Activated CD4-positive, CD25-positive, alpha-beta regulatory T cell treated with anti-CD3 and anti-CD28 coated beads, Interleukin-2, amount 50 U/mL, for 72 hours (primary cell): ENCODE measurements at places on chromosomes 3 and 15.

- no peak for DNase-seq
Measured at GRCh38 chr3:32890420-32891276, 60.8 kb upstream of the CCR4 start.

- no peak for DNase-seq
Measured at GRCh38 chr3:105691633-105692032, 177.2 kb downstream of the CBLB start.

- no peak for DNase-seq
Measured at GRCh38 chr3:113606539-113607218, 74.3 kb downstream of the SIDT1 start.

DNA sequence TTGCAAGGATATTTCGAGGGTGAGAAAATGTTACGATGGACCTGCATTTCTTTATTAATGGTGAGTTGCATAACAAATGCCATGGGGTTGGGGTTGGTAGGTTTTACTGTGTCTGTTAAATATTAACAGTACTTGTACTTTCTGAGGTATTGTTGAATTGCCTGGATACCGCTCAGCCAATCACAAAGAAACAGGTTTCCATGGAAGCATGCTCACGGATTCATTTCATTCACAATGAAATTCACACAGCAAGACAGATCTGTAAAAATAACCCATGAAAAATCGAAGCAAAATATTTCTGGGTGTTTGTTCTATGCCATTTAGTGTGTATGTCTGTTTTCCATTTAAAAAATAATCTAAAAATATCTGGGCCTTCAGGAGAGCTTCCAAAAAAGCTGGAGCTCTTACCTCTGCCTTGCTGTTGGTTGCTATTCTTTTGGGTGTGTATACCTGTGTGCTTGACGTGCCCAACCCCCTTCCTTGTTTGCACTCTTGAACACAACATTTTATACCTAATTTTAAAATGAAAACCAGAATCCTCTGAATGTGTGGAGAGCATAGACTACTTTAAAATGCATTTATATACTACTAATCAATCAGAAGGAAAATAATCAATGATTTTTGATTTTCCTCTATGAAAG, 479.8 kb upstream of the TBL1XR1 start:
- DNase-seq: no peak

- no peak for DNase-seq
Measured at GRCh38 chr15:36803773-36804172, 224.3 kb downstream of the CDIN1 start.

GRCh38 chr15:77013776-77014131, 18.8 kb downstream of the PSTPIP1 start:
- peak; percentile 68 for DNase-seq

DNA sequence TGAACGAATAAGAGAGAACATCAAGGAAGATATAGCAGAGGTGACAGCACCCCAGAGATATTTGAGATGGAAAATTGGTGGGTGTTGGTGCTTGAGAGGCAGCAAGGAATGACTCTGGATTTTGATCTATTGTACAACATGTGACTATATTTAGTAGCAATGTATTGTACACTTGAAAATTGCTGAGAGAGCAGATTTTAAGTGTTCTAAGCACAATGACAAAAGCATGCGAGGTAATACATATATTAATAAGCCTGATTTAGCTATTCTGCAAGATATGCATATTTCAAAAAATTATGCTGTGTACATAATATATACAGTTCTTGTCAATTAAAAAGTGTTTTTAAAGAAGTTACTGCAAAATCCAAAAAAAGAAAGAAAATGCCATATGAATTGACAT, 194.3 kb downstream of the SLC9A9 start:
- no peak for DNase-seq

DNA sequence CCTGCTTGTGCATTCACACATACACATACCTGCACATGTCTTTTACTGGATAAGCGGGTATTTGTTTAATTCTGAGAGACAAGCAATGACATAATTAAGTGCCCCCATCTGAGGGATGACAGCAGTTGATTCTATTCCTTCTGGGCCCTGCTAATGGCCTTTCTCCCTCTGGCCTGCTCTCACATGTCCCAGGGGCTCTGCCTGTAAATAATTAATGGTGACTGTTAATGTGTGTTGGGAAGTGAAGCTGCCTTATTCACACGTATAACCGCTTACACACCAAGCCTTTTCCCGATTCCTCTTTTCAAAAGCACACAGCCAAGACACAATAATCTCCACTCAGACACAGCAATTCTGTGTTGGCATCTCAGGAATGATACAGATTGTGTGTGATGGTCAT, 47.8 kb downstream of the LRRK1 start:
- DNase-seq: no peak

- no peak for DNase-seq
Measured at GRCh38 chr15:96870580-96870979, 540.1 kb downstream of the NR2F2 start.

DNA sequence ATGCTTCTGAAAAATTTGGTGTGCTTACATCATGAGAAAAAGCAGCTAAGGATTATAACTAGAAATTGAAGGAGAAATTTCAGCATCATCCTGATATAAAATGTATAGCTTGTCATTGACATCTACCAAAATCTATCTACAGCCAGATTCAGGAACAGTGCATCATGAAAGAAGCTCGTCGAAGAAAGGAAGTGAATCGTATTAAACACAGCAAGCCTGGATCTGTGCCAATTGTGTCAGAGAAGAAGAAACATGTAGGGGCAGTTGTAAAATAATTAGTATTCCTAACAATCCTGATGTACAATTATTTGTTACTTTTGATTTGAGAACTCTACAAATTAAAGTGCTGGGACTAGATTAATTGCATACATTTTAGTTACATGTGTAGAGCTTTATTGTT, 37.2 kb downstream of the AP4E1 start:
- no peak for DNase-seq

DNA sequence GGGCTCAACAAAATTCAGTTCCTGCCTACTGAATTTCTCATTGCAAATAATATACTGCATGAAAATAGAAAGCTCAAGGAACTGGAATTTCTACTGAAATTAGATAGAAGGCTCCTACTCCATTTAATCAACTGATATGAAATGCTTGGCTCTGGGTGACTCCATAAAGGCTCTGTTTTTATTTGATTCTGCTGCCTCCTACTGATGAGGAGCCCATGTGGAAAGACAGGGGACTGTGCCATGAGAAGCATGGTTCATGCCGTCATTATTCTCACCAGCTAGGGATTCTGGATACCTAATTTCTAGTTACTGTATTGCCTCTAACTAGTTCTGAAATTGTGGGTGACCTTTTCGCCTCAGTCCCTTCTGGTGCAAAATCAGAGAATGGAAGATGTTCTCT, 366.2 kb upstream of the DPH6 start:
- no peak for DNase-seq

DNA sequence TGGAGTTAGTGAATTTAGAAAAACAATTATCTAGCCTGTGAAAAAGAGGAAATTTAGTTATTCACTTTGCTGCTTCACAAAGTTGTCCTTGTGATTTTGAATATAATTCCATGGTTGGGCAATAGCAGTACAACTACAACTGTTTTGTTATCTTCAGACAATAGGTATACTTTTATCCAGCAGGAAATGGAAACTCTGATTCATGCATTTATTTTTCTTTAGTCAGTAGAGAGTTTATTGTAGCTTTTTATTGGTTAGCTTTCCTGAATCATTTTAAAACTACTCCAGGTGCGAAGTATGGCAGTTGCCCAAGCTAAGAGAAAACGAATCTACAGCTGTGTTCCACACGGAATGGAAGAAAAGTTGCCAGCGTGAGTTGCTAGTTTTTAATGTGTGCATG, 80.3 kb downstream of the TM4SF4 start:
- no peak for DNase-seq

DNA sequence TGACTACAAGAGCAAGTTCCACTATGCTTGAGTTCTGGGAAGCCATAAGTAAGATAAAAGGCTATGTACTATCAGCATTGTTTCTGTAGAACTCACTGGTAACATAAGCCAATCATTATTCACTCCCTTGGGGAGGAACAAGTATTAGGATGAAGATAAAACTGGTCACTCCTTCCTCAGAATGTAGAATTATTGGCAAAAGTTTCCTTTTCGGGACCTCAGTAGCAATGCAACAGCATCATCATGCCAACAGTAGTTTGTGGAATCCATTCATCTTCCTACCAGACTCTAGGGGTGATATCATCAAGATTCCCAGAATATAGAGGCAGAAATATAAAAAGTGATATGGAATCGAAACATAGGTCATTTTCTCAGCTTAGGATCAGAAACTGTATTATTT, 209.5 kb downstream of the PLOD2 start:
- no peak for DNase-seq

DNA sequence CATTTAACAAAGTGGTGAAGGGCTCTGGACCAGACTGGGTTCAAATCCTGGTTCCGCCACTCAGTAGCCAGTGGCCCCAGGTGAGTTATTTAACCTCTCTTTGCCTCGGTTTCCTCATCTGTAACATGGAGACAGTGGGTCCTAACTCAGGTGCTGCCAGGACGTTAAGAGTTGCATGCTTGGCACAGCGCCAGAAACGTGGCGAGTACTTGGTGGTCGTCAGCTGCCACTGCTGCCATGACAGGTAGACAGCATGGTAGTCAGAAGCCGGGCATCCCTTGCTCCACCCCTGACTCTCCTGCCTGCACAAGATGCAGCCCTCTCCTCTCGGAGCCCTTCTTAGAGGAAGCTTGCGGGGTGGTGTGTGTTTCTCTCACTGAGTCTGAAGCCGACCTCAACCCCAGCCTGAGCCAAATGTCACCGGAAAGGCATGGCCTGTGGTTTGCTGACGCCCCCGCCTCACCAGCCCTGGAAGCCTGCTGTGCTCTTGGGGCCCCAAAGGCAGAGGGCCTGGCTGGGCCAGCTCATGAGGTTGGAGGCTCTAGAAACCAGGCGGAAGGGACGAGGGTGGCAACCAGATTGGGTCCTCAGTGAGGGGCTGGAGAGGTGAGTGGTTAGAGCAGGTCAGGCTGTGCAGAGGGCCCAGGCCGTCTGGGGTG, 160.8 kb upstream of the TLE3 start:
- peak; percentile 75 for DNase-seq

- DNase-seq: no peak
Measured at GRCh38 chr3:48468329-48468731, 21.8 kb downstream of the ATRIP start.

GRCh38 chr15:92801774-92802464, 98.2 kb upstream of the CHD2 start:
- DNase-seq: no peak

GRCh38 chr3:30440880-30441279, 165.5 kb upstream of the TGFBR2 start:
- DNase-seq: no peak

DNA sequence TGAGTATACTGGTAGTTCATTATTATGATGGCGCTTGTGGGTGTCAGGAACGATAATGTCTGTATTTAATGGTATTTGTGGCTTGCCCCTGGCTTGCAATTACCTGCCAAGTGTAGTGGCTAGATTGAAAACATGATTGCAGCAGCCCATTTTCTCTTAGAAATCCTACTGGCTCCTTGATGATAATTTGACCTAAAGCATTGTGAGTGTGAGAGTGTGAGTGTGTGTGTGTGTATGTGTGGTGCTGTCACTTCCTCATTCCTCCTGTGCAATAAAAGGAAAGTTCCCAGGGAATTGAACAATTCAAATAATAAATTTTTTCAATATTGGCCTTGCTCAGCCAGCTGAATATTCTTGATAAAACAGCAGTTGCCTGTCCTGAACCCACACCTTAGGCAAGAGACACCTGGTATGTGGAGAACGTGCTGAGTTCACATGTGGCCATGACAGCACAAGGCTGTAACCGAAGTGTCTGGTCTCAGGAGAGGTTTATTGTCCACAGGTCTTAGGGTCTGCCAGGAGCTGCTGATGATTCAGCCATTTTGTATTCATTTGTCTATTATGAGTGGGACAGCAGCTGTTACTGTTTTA, 193.3 kb downstream of the CD47 start:
- no peak for DNase-seq

GRCh38 chr15:58392611-58393161, 39.1 kb upstream of the LIPC start:
- no peak for DNase-seq

DNA sequence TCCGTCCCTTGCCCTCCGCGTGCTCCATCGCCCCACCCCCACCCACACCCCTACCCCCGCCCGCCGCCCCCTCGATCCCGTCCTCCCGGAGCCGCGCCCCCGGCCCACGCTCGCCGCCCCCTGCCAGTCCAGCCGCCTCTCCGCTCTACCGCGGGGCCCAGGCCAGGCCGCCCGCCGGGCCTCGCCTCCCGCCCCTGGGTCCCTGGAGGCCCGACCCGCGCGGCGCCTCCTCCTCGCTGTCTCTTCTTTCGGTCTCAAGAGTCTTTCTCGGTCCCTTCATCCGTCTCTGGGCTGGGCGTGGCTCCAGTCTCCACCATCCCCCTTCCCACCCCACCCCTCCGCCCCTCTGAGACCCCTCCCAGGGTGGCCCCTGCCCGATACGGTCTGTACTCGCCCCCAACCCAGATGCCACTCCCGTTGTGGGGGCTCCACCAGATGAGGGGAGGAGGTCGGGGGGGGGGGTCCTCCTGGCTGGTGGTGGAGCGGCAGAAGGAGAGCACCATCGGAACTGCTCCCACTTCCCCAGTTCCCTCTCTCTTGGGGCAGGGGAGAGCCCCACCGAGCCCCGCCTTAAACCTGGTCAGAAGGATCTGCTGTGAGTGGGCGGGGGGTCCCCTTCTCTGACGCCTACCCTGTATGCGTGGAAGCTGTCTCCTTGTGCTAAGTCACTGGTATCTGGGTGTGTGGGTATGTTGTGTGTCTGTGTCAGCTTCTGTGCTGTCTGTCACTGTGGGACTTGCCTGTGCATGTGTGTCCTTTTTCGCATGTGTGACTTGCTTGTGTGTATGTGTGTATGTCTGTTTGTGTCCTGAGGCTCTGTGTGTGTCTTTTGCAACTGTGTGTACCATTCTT, 1.0 kb downstream of the PRKCD start:
- DNase-seq: peak; percentile 50

- no peak for DNase-seq
Measured at GRCh38 chr3:73332558-73332957, 271.1 kb downstream of the EBLN2 start.

DNA sequence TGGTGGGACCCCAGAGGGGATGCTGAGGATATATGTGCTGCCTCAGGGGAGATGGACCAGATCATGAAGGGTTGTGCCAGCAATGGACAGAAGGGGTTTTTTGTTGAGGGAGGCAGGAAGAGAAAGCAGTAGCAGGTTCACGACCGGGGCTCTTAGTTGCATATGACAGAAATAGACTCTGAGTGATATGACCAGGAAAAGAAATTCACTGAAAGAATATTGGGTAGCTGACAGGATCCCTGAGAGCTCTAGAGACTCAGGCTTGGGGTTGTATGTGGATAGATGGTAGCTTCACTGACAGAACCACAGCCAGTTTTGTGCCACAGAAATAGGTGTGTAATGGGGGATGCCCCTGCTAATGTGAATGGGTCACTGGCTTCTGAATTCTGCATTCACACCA, 241.6 kb downstream of the ZNF621 start:
- no peak for DNase-seq
